Kidney glomerular epithelial cell (primary cell): ENCODE measurements at places on chromosomes 11 and 22.

GRCh38 chr11:131717616-131718015 lies 347.2 kb downstream of the NTM start:
- no peak for DNase-seq

- DNase-seq: no peak
These were observed 1.2 kb downstream of the BARX2 start for GRCh38 chr11:129376658-129377341.

GRCh38 chr11:3104961-3105790 lies 48.0 kb upstream of the CARS1 start:
- no peak for DNase-seq

DNA sequence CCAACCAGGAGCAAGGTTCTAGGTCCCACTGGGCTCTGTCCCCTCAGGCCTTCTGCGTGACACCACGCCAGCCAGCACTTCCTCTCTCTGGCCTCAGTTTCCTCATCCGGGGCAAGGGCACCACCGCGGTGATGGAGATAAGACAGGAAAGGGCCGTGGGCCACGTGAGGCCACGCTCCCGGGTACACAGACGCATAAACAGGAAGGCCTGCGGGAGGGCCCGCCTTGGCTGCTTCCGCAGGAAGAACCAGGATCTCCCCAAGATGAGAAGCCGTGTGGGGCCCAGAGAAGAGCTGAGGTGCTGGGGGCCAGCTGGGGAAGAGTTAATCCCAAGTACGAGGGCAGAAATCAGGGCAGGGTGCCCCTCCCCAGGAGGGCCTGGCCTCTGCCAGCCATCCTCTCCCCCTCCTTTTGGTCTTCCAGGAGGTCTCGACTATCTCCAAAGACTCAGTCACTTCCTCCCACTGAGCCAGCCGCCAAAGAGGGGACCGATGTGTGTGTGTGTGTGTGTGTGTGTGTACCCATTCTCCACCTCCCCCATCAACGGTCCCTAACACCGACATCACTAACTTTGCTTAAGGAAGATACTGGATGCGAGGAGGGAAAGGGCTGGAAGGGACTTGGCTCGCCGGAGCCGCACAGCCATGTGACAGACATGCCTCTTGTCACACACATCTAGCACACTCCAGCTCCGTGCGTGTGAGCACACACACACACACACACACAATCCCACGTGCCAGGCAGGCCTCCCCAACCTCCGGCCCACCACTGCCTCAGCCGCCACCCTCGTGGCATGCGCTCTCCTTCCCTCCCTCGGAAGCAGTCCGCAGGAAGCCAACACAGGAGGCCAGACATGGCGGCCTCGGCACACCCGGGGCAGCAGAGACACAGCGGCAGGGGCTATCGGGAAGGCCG lies 1.4 kb downstream of the MFNG start:
- no peak for DNase-seq

GRCh38 chr11:68128682-68129327 lies 7.6 kb upstream of the CHKA start:
- no peak for DNase-seq

DNA sequence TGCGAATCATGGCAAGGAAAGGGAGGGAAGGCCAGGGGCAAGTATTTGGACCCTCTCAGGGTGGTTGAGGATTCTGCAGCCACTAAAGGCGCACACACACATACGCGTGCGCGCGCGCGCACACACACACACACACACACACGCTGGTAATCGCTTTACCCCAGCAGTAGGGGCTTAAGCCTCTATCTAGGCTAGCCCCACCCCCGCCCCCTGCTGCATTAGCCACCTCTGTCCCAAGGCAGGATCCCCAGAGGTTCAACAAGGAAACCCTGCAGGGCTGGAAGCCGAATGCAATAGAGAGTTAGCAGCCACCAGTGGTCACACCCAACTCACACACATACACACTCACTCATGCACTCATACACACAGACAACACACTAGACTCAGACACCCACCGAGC lies 28.6 kb upstream of the ELFN2 start:
- DNase-seq: no peak
